ENCODE measurements at places on chromosomes 7 and 10.
A peak's percentile ranks its signal among the peaks of the same experiment; 100 is the strongest.

DNA sequence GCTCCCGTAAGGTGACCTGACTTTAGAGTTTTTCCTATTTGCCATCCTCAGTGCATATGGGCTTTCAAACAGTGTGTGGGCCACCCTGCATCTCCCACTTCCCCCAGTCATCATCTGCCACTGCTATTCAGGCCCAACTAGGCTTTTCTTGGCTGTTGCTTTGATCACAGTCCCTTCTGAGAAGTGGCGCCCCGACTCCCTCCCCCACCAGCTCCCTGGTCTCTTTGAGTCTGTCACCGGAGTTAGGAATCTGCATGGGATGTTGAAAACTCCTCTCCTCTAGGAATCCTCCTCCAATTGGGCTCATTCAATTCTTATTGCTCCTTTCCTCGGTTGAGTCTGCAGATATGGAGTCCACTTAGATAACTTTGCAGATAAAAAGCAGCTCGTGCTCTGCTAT lies 32.1 kb downstream of the HIF1AN start:
- DNase-seq = no peak

DNA sequence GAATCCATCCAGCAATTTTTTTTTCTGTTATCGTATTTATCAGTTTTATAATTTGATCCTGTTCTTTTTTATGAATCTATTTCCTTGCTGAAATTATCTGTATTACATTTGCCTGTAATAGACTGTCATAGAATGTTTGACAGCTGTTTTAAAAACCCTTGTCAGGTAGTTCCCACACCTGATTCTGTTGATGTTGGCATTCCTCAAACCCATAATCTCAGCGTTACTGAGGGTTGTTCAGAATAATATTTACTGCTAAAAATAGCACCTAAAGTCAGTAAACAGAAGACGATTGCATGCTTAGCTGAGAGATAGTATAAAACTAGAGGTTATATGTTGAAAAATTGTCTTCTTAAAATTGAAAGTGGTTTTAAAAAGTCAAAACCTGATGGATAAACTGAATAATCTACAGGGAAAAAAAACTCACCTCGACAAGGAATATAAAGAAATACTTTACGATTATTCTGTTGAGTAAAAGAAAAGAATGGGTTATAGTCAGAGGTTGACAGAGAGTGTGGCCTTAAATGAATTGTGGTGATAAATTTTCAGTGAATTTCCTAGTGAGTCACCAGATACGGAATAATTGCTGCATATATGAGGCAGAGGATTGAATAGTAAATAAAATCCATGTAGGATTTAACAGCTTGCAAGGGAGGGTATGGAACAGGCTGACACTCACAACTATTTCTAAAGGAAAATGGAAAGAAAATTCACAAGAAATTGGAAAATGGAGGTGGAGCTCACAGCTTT lies 824.1 kb upstream of the IGFBP3 start:
- DNase-seq = no peak

GRCh38 chr10:98429320-98430072 lies 14.5 kb upstream of the PYROXD2 start:
- DNase-seq = no peak

DNA sequence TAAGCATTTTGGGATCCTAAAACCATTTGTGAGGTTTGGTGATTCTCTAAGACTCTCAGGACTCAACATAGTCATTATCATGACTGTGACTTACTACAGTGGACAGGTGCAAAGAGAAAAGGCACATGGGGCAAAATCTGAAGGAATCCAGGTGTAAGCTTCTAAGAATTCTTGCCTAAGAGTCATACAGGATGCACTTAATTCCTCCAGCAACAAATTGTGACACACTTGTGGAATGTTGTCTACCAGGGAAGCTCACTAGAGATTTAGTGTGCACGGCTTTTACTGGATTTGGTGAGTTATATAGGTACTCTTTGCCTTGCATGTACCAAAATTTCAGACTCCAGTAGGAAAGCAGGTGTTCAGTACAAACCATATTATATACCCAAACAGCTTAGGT lies 47.9 kb downstream of the WAC start:
- no peak for DNase-seq

GRCh38 chr10:33115738-33116719 lies 158.0 kb upstream of the ITGB1 start:
- no peak for DNase-seq

GRCh38 chr10:133061296-133062038 lies 26.3 kb upstream of the ADGRA1 start:
- no peak for DNase-seq

GRCh38 chr10:21953585-21954057 lies 49.9 kb downstream of the DNAJC1 start:
- peak; percentile 58 for DNase-seq

DNA sequence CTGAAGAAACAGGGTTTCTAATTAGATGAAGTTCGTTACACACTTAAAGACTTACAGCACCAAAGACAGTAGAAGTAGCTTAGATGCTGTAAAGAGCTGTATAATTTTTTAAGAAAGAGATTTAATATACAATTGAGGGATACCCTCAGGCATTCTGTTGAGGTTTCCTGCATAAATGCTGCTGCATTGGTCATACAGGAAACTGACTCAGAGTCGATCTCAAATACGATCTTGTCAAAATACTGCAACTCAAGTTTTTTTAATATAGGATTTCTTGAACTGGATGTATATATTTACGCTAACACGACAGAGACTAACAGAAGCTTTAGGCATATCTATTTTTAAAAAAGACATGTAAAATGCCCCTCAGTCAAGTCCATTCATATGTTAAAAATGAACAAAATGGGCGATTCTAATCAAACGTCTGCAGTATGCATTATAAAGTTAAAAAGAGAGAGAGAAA lies 2.4 kb upstream of the ARID5B start:
- no peak for DNase-seq

GRCh38 chr7:79337717-79338116 lies 115.8 kb downstream of the MAGI2 start:
- no peak for DNase-seq

GRCh38 chr10:42940487-42941294 lies 136.2 kb upstream of the RET start:
- no peak for DNase-seq

GRCh38 chr10:29386342-29386999 lies 97.6 kb downstream of the LYZL1 start:
- no peak for DNase-seq

DNA sequence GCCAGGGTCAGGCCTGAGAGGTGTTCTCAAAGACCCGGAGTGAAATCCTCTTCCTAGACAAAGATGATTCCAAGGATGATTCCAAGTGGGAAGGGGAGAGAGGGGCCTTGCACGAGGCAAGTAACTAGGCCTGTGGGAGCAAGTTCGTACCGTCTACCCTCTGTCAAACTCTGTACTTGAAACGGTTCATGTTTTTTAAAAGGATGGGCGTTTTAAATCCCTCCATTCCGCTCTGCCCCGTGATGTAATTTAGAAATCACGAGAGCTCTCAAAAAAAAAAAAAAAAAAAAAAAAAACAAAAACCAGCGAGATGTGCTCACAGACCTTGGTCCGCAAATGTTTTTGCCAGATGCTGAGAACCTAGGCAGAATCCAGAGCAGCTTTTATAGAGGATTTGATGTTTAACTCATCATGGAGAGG lies 114.7 kb upstream of the CARD11 start:
- DNase-seq = no peak

DNA sequence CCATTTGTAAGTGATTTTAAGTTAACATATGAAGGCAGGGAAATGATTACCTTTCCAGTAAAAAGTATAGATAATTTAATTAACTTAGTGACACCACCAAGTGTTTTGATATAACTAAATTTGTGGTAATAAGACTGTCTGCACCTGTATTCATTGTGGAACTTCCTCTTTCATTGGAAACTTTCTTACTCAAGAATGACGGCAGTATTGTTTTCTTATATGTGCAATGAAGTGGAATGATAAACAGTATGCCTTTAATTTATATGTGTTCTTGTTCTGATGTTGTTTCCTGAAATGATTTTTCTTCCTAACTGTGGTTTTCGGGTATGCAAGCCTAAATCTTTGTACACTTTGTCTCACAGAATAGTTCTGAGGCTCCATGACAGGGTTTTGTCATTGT lies 46.4 kb downstream of the CASD1 start:
- DNase-seq = no peak

GRCh38 chr10:91150631-91151030 lies 69.8 kb upstream of the PCGF5 start:
- no peak for DNase-seq

DNA sequence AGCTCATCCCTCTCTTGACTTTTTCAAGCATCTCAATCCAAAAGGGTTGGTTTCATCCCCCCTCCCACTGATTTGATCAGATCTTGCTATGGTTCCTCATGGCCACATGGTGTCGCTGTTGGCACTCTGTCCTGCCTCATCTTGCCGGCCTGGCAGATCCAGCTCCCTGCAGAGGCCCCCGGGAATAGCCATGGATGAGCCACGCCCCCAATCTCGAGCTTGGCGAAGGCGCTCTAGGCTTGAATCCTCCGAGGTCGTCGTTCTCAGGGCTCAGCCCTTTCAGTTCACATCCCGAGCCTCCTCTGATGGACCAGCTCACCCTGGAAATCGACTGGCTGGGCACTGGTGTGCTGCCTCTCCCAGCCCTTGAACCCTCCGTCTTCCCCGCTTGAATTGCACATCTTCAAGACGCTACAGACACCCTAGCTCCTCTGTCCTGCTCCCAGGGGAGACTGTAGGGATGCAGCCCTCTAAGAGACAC lies 628.7 kb downstream of the TYW1 start:
- DNase-seq = peak; percentile 37

DNA sequence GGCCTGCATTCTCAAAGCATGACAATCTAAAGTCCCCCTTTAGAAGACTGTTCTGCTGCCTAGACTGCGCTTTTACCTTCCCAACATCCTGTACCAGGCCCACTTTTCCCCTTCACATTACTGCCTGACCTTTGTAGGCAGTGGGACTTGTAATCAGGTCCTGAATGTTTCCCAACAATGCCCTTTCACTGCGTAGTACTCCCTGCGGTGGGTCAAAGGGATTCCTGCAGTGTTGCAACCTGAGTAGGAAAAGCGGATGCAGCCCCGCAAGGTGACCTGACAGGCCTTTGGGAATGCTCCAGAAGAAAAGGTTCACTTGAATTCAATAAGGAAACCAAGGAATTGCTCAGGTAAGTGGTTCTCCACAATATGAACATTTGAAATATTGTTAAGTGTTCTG lies 4.9 kb upstream of the TCAF1 start:
- no peak for DNase-seq

- no peak for DNase-seq
Measured at GRCh38 chr10:122249991-122250750, 20.9 kb upstream of the BTBD16 start.

DNA sequence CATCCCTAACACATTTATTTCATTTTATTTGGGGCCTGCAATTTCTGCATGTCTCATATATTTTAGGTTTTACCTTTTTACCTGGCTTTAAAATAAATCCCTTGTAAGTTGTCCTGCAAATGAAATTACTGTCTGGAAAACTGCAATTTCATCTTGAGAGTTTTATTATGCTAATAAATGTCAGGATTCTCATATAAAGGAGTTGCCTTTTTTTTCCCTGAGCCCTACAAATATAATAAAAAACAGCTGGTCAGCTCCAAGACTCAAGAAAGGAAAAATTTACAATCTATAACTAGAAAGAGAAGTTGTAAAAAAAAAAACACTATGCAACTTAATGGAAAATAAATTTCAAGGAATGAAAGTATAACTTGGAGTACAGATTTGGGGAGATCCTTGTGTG lies 108.7 kb downstream of the SH2D4B start:
- DNase-seq = no peak

- no peak for DNase-seq
Measured at GRCh38 chr10:77667426-77668324, 30.1 kb upstream of the KCNMA1 start.

GRCh38 chr10:91635401-91636400 lies 2.8 kb upstream of the PPP1R3C start:
- DNase-seq = peak; percentile 14

DNA sequence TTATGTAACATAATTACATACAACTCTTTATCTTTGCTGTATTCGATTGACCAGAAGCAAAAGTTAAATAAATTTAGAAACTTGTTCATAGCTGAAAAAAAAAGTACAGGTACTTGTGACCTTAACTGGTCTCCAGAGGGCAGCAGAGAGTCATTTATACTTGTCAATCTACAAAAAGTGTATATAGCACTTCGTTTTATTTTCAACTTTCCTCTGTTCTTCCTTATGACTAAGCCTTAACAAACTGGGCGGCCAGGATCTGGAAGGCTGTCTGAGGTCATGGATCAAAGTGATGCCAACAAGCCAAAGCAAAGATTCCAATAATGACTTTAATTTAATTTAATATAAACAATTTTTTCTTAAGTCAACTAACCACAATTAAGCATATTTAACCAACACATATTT lies 29.8 kb downstream of the C10orf67 start:
- no peak for DNase-seq

GRCh38 chr10:124249196-124249595 lies 155.8 kb upstream of the CHST15 start:
- DNase-seq = no peak

DNA sequence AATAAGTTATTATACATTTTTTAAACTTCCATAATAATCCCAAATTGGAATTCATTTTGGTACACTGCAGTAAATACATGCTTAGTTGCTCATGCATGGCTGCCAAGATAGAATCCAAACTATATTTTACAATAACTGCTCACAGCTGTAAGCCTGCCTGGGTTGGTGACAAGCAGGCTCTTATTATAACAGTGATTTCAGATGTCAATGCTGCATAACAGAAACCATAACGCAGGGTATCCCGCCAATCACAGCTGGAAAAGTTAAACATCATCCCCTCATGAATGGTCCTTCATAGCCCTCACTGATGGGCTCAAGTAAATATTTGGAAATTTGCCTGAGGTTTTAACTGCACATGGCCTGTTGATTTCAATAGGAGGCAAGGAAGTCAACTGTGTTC lies 149.8 kb downstream of the AMPH start:
- peak; percentile 94 for DNase-seq

- no peak for DNase-seq
Measured at GRCh38 chr7:47576866-47577306, 5.0 kb downstream of the TNS3 start.

DNA sequence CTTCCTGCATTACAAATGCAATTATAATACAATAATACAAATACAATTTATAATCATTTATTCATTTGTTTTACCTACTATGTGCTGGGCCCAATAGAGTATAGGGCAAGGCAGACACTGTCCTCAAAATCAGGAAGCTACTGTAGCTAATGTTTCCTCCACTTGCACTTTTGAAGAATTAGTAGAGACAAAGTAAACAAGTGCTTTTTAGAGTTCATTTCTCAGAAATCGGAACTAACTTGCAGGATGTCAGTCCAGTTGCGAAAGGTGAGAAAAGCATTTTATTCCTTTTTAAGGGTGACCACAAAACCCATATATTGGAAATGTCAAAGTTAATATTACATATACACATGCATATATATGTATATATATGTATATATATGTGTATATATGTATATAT lies 14.2 kb downstream of the ADRB1 start:
- DNase-seq = no peak

GRCh38 chr7:37287131-37287855 lies 161.4 kb downstream of the ELMO1 start:
- DNase-seq = peak; percentile 21

GRCh38 chr10:129715805-129716204 lies 248.3 kb downstream of the EBF3 start:
- no peak for DNase-seq

- no peak for DNase-seq
Measured at GRCh38 chr10:95560278-95561176, 644 bp downstream of the SORBS1 start.
